ENCODE measurements at places on chromosomes 1 and 21.

- peak; percentile 70 for DNase-seq
These were observed 24.5 kb upstream of the GNPAT start for GRCh38 chr1:231216498-231216897.

GRCh38 chr1:6239213-6239752, 3.5 kb upstream of the ICMT start:
- no peak for DNase-seq

DNA sequence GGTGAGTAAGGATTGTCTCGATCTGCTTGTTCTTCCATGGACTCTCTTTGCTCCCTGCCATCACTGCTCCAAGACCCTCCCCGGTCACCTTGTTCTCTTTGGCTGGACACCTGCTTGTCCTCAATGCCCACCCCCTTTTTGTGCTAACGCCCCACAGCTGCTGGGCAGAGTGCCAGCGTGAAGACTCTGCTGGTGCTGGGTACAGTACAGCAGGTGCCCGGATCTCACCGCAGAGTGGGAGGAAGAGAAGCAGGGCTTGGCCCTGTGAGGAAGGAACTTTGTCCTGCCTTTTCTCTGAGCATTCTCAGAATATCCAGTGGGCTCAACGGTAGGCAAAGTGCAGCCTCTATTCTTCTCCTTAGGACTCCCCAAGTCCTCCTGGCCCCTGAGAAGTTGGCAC, 90.1 kb downstream of the PLXNA2 start:
- DNase-seq: peak; percentile 89

DNA sequence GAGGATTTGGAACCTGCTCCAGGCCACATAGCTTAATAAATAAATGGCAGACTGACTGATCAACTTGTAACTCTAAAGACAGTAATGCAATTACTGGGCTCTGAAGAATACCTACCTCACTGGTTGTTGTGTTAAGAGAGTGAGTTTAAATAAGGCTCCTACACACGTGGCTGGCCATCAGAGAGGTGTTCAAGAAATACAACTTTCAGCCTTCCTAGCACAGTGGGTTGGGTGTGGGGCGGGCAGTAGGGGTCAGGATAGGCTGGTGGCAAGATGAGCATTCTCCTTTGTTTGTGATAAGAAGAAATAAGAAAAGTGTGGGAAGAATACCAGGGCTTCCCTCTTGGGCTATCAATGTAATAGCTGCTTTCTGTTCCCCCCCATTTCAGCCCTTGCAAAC, 151.3 kb downstream of the DAB1 start:
- DNase-seq: no peak

- DNase-seq: no peak
These were observed 5.3 kb downstream of the DTL start for GRCh38 chr1:212040629-212041412.

- DNase-seq: no peak
These were observed 18.8 kb upstream of the LIN9 start for GRCh38 chr1:226327761-226328162.

DNA sequence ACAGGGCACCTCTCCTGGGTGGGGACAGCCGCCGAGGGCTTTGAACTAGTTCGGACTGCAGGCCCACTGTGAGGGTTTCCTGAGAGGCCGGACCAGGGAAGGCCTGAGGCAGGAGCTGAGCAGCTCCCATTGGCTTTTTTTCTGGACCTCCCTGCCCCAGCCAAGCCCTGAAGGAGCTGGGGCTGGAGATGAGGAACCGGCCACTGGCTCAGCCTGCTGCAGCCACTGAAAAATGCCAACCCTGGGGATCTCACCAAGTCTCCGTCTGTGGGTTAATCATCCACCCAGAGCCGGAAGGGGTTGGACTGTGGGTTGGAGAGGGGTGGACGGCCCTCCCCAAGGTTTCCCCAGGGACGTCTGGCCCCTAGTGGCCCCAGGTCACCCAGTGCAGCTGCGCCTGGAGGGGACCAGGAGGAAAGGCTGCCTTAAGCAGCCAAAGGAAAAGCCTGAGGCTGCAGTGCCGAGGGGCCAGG, 2.5 kb downstream of the VWA1 start:
- DNase-seq: no peak

DNA sequence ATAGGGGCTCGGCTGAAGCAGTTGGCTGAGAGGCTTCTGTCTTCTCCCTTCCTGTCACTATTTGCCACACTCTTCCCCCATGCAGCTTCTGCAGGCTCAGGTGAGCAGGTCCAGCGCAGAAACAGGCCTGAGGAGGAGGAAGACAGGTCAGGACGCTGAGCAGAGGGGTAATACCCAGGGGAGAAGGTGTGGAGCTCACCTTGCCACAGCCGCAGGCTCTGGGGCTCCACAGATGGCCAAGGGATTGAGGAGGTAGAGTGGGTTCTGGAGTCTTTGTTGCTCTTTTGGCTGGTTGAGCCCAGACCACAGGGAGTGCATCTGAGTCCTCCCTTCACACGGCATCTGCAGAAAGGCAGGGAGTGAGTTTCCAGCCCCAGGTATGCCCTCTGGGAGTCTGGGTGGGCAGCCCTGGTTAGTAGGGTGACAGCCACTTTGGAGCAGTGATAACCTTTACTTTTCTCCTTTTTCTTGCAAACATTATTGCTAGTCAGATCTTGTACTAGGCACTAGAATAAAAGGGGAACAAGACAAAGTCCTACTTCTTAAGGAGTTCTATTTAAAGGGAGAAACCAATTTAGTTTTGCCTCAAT, 9.7 kb downstream of the EIF3I start:
- no peak for DNase-seq

GRCh38 chr1:93955765-93956164, 46.5 kb upstream of the GCLM start:
- no peak for DNase-seq

DNA sequence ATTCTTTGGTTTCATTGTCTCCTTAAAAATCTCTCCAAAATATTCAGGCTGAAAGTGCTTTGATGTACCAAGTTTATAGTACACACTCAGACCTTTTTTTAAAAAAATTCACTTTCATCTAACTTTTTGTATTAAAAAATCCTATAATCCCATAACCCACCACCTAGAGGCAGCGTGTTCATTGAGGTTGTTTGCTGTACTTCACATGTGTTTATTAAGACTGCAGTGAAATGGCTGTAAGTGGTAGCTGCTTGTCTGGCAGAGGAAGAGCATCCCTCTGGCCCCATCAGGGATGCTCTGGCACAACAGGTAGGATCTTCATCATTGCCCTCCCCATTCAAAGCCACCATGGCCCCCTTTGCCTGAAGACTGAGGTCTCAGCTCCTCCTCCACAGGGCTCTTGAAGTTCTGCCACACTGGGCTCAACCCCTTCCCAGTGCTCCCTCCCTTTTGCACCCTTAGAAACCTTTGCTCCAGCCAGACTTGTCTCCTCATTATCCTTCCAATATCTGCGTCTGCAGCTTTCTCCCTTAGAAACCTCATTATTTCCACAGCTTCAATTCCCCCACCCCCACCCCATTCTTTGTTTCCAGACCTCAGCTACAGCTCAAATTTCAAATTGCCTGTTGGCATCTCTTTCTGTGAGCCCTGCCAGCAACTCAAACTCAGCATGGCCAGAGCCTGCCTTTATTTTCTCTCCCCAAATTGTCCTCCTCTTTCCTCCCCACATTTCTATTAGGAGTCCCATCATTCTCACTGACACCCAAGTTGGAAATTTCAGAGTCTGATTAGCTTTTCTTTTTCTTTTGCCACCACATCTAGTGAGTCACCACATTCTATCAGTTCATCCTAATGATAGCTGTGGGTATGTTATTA, 369.6 kb upstream of the USP24 start:
- DNase-seq: peak; percentile 48

GRCh38 chr1:162192306-162192678, 122.8 kb downstream of the NOS1AP start:
- DNase-seq: no peak
